ENCODE measurements at places on chromosomes 6 and 20.

DNA sequence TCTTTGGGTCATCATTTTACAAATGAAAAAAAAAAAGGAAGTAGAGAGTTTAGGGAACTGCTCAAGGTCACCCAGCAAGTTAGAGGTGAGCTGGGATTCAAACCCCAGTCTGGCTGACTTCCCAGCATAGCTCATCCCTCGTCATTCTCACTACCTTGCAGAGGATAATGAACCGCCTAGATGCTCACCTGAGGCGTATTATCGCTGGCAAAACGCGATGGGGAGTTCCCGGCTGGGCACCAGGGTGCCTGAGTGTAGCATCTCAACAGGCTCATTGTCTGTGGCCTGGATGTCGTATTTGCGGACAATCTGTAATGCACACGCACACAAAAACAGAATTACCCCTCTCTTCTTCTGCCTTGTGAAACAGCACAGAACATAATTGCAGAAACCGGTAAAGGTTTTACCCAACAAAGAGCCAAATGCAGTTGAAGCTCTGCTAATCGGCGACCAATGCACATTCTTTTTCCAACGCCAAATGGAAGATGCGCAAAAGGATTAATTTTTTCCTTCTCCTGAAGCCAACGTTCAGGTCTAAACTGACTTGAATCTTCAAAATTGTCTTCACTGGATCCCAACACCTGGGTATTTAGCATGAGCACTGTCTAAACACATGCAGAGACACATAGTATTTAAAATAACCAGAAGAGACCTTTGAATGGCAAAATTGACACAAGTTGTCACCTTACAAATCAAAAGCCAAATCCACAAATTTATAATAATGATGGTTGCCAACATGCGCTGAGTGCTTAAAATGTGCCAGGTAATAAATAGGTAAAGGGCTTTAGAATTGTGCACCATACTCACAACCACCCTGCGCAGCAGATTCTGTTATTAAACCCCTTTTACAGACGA lies 16.6 kb downstream of the CYP24A1 start:
- no peak for DNase-seq

- DNase-seq = no peak
Observed at GRCh38 chr6:110833831-110834230, 18.6 kb upstream of the CDK19 start.

- no peak for DNase-seq
Observed at GRCh38 chr20:56748476-56749377, 119.6 kb downstream of the TFAP2C start.

DNA sequence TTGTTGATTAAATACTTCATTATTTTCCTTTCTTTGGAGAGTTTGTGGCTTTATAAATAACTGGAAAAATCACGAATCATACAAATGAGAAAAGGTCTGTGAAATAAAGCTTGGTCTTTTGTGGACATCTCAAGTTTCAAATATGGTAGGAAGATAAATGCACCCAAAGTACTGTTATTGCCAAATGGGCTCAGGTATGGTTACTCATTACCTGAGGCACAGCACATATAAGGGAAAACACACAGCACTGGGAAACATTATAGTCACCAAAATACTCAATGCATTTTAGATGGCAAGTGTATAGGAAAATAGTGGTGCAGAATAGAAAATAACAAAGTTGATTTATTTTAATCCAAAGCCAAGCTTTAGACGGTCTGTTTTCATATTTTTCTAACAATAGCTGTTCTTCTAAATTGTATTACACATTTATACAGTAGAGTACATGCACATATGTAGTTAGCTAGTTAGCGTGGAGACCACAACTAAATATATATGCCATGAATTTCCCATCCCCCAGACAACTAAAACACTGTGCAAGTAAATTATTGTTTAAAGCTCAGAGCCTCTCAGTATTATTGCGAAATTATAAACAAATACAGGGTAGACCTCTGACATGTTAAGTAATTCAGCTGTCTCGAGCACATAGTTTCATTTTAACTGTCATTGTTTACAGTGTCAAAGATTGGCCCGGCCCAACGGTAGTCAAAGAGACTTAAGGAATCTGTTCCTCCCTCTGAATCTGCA lies 336.0 kb downstream of the SYNE1 start:
- no peak for DNase-seq

GRCh38 chr6:90148867-90149266 lies 147.8 kb downstream of the BACH2 start:
- no peak for DNase-seq

DNA sequence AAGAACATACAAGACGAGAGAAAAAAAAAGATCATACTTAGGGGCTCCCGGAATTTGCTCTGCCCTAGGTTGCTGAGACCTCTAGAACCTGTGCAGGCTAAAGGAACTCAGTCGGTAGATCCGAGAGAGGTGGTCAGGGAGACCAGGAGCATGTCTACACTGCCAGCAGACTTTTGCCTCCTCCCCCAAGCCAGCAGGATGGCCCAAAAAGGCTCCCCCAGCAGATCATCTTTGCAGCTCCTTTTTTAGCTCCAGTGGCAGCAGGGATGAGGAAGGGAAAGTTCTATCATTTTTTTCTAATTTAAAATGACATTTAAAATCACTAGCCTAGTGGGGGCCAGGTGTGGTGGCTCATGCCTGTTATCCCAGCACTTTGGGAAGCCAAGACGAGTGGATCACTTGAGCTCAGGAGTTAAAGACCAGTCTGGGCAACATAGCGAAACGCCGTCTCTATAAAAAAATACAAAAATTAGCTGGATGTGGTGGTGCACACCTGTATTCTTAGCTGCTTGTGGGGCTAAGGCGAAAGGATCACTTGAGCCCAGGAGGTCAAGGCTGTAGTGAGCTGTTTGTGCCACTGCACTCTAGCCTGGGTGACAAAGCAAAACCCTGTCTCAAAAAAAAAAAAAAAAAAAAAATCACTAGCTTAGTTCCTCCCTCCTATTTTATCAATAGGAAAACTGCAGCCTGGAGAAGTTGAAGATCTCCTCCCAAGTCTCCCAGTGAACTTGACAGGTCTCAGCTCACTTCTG lies 69.3 kb upstream of the MYL9 start:
- DNase-seq = no peak

DNA sequence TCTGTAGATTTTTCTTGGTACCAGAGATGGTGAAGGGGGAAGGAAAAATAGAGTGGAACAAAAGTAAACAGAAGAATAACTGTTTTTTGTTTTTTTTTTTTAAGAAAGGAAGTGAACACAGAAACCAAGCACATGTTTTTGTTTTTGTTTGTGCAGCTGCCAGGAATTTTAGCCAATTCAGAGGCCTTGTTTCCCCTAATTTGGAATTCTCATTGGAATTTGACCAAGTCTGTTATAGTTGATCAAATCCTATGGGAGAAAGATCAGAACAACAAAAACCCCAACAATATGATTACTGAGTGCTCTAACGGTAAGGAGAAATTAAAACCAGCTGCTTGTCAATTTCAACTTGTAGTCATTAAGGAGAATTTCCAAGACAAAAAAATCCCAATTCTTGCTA lies 18.2 kb upstream of the IL22RA2 start:
- no peak for DNase-seq

DNA sequence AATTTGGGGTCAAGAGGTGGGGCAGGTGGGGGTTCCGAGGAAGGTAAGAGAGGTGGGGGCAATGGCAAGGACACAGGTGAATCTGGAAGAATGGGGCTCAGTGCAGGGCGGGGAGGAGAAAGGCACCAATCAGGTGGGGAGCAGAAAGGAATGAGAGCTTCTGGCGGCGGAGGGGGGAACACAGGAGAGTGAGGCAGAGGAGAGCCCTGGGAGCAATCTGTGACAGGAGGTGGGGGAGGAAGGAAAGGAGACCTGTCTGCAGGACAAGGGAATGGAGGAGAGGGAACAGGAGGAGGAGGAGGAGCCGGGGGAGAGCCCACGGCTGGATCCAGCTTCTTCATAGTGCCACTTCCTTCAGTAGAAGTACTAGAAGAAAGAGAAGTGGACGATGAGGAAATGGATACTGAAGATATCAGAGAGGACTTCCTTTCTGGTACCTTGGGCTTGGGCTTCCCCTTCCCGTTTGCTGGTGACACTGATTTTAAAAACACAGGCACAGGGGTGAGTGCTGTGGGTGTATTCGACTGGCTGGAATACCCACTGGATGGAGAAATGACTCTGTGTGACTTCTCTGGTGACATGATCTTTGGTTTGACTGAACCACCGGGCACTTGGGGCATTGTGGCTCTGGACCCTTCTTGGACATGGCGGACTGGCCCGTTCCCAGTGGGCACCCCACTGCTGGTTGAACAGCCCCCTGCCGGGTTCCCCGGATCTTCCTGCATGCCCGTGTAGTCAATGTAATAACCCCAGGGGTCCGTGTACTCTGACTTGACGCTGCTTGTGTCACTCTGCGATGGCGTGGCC lies 27.4 kb downstream of the HEBP2 start:
- no peak for DNase-seq

GRCh38 chr6:20540683-20541082 lies 6.4 kb downstream of the CDKAL1 start:
- no peak for DNase-seq

GRCh38 chr6:138086573-138087196 lies 20.5 kb downstream of the PERP start:
- DNase-seq = no peak

GRCh38 chr6:166526937-166527336 lies 59.5 kb downstream of the RAMACL start:
- no peak for DNase-seq

DNA sequence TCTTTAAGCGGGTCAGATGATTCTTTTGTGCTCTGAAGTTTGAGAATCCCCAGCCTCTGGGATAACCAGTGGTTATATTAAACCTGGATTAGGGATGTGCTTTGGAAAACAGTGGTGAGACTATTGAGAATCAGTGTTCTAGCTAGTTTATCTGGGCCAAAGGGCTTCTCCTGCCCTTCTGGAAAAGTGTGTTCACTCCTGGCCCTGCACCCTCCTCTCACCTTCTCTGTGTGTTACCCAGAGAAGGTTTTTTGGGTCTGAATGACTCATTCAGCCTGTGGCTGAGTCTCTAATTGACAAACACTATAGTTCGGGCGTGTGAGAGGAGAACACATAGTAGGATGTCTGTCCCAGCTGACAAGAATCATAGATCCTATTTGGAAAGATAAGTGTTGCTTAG lies 66.7 kb downstream of the LRRC1 start:
- no peak for DNase-seq

- DNase-seq = no peak
Observed at GRCh38 chr6:37492991-37493660, 6.6 kb downstream of the CCDC167 start.

DNA sequence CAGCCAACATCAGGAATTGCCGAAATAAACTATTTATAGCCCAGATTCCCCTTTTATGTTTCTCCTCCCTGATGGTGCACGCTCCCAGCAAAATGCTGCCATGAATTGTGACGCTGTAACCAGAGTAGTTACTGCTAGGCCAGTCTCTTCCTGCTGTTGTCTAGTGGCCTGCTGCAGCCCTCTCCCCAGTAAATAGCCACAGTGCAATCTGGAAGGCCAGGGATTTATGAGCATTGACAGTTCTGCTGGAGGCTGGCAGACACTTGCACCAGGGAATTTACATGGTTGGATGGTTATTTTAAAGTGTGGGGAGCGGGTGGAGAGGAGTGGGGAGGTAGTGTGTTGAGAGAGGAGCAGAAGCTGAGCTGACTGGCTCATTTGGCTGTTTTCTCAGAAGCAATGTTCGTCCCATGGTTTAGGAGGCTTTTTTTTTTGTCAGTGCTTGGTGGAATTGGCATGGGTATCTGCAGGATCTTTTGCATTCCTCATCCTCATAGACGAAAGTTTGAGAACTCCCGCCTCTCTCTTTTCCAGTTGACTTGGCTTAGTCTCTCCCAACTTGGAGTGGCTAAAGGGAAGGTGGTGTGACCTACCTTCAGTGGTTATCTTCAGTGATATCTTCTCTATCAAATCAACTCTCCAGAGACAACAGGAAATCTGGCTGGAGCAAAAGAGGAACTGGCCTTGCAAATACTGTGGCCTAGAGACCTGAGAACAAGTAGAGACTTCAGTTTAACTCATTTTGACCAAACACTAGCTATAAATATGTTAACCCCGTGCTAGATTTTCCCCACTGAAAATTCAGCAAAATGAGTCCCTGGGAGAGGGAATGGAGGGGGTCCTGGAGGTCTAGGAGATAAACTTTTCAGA lies 99.3 kb upstream of the VSTM2L start:
- DNase-seq = no peak

DNA sequence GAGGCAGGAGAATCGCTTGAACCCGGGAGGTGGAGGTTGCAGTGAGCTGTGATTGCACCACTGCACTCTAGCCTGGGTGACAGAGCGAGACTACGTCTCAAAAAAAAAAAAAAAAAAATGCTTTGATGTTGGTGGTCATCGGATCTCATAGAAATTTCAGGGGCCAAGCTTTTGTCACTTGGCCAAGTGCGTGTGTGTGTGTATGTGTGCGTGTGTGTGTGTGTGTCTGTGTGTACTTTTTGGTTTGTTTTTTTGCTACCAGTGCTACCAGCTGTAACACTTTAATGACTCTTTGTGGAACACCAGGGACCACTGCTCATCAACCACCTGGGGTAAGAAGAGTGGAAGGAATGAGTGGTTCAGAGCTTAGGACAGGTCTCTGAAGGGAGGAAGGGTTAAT lies 49.7 kb downstream of the TRAF3IP2 start:
- no peak for DNase-seq

GRCh38 chr20:2259731-2260130 lies 36.1 kb upstream of the TGM3 start:
- DNase-seq = no peak

GRCh38 chr6:106143665-106144064 lies 57.5 kb downstream of the PRDM1 start:
- no peak for DNase-seq

DNA sequence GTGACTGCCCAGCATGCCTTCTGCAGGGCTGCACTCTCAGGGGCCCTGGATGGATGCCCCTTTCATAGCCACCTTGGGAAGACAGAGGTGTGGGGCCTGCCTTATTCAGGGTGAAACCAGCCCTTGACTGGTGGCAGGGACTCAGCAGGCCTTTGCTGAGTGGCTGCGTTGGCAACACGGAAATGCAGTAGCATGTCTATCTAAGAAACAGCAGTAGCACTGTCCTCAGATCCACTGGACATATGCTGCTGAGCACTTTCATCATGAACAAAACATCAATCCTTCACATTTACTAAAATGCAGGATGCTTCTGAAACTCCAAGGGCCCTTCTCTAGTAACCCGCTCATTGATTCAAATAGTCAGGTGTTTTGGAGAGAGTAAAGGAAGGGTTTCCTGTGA lies 4.9 kb upstream of the TBXT start:
- DNase-seq = no peak

DNA sequence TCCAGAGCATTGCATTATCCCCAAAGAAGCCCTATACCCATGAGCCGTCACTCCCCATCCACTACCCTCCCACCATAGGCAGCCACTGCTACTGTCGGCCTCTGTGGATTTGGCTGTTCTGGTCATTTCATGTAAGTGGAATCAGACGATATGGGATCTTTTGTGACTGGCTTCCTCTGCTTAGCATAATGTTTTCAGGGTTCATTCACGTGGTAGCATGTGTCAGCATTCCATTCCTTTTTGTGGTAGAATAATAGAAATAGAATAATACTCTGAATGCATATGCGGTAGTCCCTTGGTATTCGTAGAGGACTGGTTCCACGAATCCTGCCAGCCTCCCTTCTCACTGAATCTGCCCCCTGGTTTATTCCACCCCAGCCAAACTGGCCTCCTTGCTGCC lies 402.6 kb upstream of the SULF2 start:
- no peak for DNase-seq

GRCh38 chr6:110418594-110418993 lies 3.2 kb upstream of the DDO start:
- no peak for DNase-seq

GRCh38 chr20:34491226-34491931 lies 24.8 kb upstream of the DYNLRB1 start:
- DNase-seq = no peak
